Right cardiac atrium (tissue), 5 donors: ENCODE measurements at places on chromosomes 2 and 18. TPM values are rescaled to one million over a fixed set of nuclear protein-coding genes. Genes with fewer than 3 reads are reported as not detected.

Gene CFAP53
- total RNA-seq: 0.23 TPM

Gene SKA1
- 0.11 TPM for total RNA-seq

Gene PTPRN
- 0.25 TPM for total RNA-seq

Gene PRKAG3
- total RNA-seq: not detected

Gene KLHL29
- total RNA-seq: 4.0 TPM

Gene VWC2L
- total RNA-seq: not detected

Gene SIX3
- not detected for total RNA-seq

DNA sequence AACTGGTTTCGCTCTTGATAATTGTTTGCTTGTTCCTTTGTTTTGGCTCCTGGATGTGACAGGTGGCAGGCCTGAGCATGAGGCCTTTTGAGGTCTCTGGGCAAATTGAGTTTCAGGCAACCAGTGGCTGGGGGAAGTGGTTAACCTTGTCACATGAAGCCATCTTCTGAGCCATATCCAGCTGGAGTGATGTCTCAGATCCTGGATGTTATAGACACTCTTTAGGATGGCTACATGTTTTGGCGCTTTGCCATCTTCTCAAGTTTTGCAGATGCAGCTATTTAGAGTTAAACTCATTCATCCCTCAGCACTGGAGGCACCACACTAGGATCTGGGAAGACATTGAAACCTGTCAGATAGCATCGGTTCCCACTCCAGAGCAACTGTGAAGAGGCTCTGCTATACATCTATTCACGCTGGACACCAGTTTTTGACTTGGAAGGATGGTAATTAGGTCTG, 25.3 kb upstream of the TACR1 start:
- no peak for DNase-seq

DNA sequence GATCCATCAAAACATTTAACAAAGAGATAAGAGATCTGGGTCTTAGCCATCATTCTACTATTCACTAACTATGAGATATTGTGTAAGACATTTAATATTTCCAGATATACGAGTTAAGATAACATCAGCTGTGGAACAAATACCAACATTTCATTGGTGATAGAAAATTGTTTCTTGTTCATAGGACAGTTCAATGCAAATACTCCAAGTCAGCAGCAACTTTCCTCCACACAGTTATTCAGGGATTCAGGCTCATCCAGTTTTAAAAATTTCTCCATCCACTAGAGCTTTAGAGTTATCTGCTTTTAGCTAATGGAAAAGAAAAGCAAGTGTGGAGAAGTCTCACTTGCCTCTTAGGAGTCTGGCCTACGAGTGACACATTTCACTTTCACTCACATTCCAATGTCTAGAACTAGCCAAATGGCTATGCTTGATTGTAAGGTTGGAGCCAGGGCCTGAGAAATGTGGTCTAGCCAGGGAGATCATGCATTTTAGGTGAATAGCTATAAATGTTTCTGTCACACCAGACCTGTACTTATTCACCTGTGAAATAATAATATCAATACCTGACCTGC, 119.3 kb upstream of the MAPRE2 start:
- DNase-seq: no peak

- DNase-seq: no peak
These were observed 239.9 kb downstream of the PAX3 start for GRCh38 chr2:222058819-222059445.

DNA sequence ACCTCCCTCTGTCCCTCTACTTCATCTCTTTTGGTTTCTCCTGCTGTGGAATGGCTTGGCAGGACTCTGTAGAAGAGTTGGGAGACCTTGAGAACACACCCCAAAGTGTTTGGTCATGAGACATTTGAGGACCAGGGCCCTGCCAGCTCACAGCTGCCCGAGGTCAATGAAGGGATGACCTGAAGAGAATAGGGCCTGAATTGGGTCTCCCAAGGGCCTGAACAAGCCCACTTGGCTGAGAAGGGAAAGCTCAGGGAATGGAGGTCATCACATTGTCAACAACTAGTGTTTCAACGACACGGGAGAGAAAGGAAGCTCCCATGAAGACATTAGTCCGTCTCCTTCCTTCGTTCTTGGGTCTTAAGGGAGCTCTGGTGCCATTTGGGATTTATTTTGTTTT, 52.8 kb downstream of the TTC32 start:
- DNase-seq: no peak

GRCh38 chr2:23791030-23791429, 135.9 kb downstream of the ATAD2B start:
- no peak for DNase-seq

DNA sequence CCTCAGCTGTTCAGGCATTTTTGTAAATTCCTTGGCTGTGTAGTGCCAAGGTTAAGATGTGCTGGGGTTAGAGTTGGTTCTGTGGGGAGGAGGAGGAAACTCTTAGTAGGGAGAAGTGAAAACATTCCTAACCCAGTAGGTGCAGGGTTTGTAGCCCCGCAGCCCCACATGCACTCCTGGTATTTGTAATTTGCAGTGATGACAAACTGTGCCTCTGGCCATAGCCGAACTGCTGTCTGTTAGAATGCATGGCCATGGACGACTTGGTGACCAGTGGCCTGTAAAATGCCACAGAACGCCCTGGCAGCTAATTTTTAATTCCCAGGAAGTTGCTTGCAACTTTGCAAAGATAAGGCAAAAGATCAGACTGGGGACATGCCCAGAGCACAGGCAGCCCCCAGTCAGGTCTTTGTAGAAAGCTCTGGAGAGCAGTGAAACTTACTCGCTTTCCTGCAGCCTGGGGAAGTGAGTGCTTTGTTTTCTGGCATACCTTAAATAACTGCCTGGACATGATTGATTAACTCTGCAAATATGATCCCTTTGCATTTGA, 38.4 kb downstream of the LYPD6B start:
- no peak for DNase-seq

- DNase-seq: no peak
These were observed 130.2 kb downstream of the MTCL1 start for GRCh38 chr18:8835521-8835953.

DNA sequence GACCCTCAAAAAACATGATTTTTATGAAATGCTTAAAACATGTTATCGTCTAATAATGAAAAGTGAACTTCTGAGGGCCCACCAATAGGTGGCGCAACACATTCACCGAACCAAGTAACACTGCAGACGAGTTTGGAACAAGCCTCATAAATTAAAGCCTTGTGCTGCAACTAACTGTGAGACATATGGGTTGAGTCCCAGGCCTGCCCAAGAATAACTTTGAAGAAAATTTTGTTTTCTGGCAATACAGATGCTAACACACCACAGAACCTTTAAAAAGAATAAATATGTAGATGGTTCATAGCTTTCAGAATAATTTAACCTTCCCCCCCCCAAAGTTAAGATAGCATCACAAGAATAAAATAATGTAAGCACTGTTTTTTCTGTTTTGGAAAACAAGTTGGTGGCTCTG, 285.9 kb downstream of the RNF144A start:
- DNase-seq: no peak

GRCh38 chr18:45734944-45735343, 11.0 kb downstream of the SLC14A1 start:
- no peak for DNase-seq
